ENCODE measurements at places on chromosomes 2 and 18.

DNA sequence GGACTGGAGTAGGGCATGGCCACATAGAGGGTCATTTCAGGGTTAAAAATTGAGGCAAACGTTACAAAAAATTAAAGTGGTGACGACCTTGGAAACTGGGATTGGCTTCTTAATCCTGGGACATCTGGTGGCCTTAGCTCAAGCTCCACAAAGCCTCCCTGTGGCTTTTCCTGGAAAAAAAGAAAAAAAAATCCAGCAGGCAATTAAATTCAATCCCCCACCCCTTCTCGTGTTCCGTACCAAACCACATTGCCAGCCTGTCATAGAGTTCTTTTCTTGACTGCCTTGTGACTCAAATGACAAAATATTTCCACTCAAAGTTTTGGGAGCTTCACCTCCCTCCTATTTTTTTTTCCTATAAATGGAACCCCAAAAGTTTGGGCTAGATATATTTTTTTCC is 195.6 kb downstream of the HRH4 start:
- DNase-seq: no peak

DNA sequence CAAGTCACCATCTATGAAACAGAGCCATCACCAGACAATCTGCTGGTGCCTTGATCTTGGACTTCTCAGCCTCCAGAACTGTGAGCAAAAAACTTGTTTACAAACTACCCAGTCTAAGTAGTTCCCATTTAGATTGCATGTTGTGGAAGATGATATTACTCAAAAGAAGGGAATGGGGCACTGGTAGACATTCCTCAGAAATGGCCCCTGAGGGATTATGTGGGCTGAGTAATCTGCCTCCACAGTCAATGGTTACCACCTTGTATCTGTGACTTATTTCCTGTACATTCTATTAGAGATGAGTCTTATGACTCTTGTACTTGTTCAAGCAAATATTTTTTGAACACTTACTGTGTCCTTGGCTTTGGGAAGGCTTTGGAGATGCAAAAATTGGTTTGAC is 160.4 kb downstream of the NUP35 start:
- DNase-seq: no peak

- no peak for DNase-seq
These were observed 201.6 kb downstream of the EN1 start for GRCh38 chr2:118645876-118646275.

- DNase-seq: peak; percentile 78
These were observed 225.7 kb upstream of the CCDC150 start for GRCh38 chr2:196413821-196414274.

DNA sequence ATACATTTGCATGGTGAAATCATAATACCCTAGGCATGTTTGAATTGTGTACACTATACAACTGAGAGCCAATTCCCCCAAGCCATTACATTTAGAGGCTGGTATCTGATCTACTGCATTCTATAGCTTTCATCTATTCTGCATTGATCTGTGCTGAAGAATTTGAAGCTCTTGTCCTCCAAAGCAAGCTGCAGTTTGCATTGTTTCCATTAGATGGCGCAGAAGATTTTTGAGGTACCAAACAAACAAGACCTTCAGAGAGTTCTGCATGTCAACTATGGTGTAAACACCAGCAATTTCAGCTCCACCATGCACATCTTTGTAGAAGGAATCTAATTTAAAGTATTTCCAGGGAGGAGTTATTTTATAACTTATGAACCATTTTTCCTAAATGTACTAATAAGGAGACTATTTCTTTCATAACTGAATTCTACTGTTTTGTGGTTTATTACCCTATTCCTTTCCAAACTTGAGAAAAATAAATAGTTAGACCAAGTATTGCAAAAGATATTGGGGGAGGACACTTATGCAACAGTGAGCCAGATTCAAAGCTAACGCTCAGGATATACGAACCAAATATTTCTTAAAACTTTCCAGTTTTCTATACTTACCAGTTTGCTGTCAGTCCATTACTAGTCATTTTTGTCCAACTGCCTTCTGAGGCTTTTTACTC is 761.8 kb upstream of the ACVR2A start:
- DNase-seq: peak; percentile 73

GRCh38 chr2:25585189-25585588 is 88.2 kb downstream of the DTNB start:
- DNase-seq: no peak

DNA sequence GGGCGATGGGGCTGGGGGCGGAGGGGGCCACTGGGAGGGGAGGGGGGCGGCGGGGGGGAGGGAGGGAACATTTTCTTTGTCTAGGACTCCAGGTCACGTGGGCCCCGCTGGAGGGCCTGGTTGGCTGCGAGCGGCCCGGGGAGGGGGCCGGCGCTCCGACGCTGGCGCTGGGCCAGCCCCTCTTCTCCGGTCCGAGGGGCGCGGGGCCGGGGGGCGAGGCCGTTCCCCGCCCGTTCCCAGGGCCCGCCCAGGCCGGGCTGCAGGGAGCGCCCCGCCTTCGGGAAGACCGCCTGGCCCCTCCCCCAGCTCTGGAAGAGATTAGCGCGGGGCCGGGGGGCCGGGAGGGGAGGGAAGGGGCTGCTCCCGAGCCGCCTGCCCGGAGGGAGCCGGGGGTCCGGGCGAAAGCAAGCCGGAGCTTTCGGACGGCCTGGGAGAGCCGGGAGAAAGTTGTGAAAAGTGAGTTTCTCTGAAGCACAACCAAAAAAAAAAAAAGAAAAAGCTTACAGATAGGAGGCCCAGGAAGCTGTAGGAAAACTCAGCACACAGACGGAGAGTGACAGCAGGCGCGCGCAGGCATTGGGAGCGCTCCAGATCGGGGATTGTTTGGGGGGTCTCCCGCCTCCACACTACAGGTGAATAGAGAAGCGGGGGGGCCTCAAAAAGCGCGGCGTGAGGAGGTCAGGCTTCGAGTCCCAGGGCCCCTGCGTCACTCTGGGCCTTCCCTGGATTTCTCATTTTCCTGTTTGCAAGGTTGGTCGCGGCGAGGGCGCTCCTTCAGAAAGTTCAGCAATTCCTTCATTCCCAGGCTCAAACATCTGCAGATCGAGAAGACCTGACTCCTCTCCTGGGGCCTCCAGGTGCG is 84.1 kb upstream of the POMC start:
- peak; percentile 85 for DNase-seq

- no peak for DNase-seq
These were observed 10.5 kb downstream of the CAPN13 start for GRCh38 chr2:30796699-30797098.

DNA sequence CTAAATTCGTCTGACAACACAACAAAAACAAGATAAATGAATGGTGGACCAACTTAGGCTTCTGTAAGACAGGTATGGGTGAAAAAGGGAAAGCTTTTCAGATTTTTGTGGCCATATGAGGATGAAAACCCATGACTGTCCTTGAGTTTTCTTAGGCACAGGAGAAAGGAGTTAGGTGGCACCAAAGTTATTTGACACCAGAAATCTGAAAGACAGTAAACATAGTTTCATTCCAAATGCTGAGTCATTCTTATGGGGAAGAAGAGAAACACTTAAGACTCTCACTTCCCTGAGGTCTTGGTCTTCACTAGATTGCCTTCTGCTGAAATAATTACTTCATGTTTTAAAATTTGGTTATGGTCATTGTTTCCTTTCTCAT is 5.2 kb upstream of the GPD2 start:
- DNase-seq: no peak

DNA sequence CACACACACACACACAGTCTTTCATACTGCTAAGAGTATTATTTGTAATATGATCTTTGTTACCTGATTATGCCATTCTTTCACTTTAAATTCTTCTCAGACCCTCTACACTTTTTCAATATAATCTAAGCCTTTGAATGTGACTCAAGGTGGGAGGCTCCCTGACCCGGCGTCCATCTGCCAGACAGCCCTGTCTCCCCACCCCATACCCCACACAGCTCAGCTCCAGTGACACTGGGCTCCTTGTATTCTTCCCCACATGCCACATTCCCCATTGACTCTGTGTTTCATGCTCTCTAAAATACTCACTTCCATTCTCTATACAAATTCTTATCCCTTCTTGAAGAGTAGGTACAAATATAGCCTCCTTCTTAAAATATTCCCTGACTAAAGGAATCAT is 442.2 kb downstream of the TGIF1 start:
- no peak for DNase-seq

GRCh38 chr2:128599700-128600099 is 281.0 kb upstream of the HS6ST1 start:
- no peak for DNase-seq

- DNase-seq: no peak
These were observed 54.2 kb downstream of the COMMD1 start for GRCh38 chr2:61959381-61960293.

Measured in retina (tissue), 1 donor.